NCI-H187 treated with DMSO at 0.1 percent for 48 hours (cell line): ENCODE measurements at places on chromosomes 5 and 9.

DNA sequence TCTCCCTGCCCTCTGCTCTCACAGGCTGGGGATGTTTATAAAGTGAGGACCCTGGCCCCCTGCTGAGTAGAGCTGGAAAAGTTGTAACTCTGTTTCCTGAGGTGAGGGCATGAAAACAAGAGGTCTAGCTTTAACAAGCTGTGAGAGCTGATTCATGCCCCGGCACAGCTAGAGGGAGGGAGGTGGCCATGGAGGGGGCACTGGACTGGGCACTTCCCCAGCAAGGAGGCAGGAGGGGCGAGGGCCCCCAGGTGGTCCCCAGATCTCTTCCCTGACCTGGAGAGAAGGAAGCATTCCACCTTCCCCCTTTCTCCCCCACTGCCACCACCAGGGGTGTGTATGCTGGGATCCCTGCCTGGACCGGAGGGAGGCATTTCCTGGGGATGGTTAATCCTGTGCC lies at the start of gene MSMP:
Gene MSMP, minus strand, starts transcription at position 13 of the 400 bp plus-strand sequence. CDS start 147 bp downstream, outside the sequence.
- DNase-seq = no peak

DNA sequence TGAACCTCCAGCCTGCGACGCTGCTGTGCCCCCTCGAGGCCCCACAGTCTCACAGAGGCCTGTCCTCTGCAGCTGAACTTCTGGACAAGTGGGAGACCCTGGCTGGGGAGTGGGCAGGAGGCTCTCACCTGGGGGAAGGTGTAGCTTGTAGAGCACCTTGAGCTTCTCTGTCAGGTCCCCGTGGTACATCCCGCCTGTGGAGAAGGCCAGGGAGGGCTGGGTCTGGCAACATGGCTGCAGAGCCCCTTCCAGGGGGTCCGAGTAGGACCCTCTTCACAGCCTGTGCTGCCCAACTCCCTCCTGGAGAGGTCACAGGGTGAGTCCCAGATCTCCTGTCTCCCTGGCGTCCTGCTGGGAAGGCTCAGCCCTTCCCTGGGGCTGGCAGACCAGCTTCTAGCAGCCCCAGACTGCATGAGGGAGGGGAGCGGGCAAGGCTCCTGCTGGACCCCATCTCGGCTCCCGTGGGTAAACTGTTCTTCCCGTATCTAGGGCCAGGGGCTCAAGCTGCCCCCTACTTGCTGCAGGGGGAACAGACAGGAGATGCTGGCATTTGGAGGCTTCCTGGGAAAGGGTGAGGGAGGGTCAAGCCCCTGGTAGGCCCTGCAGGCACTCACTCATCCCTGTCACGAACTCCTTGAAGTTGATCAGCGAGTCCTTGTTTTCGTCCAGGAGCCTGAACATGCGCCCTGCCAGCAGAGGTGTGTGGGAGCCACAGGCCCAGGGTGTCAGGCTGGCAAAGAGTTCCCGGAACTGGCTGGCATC lies 11.2 kb upstream of the MRNIP start:
- no peak for DNase-seq

GRCh38 chr5:135391116-135391868 lies 7.7 kb downstream of the MACROH2A1 start:
- no peak for DNase-seq

- DNase-seq = no peak
Observed at GRCh38 chr5:53445569-53445968, 34.9 kb upstream of the FST start.

- DNase-seq = no peak
Observed at GRCh38 chr5:159682623-159683022, 233.7 kb upstream of the ADRA1B start.

GRCh38 chr9:106936680-106937079 lies 73.7 kb downstream of the ZNF462 start:
- DNase-seq = no peak

- no peak for DNase-seq
Observed at GRCh38 chr5:66565878-66566277, 30.3 kb upstream of the MAST4 start.

DNA sequence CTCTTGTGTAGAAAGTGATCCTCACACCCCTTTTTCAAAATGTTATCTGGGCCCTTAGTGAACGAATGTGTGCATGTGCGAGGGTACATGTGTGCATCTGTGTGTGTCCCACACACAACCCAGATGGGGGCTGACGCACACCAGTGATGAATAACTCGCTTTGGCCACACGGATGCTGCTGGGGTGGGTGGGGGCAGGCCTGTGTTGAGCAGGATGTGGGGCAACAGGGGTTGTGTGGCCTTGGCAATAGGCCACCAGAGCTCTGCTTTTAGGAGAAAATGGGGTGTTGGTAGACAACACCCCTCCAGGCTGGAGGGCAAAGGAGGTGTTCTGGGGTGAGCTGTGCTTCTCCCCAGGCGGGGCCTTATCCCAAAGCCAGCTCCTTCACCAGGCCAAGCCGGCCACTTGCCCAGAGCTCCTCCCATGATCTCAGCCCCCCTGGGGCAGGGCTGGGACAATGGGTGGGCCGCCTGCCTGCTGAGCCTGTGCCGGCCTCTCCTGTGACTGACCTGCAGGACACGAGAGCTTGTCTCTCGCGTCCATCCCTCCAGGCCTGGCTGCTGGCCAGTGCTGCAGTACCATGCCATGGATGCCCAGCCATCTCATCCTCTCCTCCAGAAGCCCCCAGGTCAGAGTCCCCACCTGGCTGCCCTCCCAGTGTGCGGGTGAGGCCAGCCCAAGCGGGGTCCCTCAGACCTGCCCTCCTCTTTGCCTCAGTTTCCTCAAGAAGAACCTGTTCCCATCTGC lies 1.7 kb downstream of the DBN1 start:
- DNase-seq = no peak

DNA sequence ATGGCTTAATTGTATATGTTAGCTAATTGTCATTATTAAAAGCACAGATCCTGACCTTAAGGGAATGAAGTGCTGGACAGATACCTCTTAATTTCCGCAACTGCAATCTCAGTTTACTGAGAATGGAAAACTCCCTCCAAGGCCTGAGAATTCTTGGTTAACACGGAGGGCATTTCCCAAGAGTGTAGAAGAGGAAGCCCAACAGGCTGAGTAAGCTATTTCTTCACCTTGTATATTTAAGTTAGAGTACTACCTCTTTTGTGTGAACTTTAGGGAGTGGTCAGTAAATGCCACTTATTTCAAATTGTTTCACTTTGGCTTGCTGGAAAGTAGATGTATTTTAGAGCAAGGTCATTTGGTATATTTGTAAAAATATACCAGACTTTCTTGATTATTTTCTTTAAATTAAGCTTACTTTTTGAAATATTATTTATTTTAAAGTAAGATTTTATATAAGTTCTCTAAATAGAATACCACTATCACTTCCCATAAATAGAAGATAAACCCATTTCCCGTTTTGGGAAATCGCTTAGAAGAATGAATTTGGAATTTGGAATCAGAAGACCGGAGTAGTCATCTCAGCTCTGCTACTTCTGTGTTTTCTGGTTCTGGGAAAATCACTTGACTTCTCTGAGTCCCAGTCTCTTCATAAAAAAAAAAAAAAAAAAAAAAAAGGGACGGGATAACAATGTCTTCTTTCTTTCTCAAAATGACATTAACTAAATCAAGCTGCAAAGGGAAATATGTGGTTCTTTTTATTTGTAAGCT lies 26.0 kb upstream of the C9orf72 start:
- DNase-seq = no peak

DNA sequence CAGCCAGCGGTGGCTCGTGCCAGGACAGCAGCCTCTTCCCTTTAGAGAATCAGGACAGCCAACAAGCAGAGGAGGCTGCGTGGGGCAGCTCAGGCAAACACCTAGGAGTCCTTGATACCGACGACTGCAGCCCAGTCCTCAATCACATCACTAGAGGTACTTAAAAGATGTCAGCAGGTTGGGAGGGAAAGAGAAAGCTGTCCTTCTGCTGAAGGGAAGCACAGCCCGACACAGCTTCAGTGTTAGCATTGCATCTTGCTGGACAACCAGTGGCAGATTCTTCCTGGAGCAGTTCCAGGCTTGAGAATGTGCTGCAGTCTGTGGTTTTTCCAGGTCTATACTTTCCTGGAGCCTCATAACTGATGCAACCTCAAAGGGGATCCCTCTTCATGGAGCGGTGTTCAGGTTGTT lies 230.5 kb downstream of the SYK start:
- DNase-seq = no peak

DNA sequence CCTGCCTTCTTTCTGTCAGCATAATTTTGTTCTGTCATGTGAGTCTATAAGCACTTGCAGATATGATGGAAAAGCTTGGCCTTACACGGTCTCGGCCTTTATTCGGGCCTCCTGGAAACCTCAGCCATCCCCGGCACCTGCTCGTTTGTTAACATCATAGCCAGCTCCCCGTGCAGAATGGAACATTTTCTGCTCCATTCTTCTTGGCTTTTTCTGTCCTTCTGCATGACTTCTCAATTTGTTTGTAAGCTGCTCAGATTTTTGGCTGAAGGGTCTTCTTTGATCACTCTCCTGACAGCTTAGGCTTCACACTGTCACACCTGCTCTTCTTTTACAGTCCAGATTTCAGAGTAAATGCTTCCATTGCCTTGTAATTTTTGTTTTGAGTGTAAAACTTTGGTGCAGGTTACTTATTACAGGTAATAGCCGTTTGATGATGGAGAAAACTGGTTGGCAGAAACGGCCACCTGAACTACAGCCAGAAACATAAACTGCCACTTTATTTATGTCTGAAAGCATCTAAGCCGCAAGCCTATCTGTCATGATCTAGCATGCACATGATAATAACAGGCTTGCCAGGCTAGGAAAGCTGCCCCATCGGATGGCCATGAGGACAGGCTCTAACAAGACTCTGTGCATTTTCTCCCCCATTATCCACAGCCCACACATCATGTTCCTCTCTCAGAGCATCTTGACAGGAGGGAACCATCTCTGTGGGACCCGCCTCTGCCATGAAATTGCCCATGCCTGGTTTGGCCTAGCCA lies 197.0 kb downstream of the AOPEP start:
- DNase-seq = no peak

- DNase-seq = no peak
Observed at GRCh38 chr9:26870292-26870691, 22.3 kb downstream of the CAAP1 start.

DNA sequence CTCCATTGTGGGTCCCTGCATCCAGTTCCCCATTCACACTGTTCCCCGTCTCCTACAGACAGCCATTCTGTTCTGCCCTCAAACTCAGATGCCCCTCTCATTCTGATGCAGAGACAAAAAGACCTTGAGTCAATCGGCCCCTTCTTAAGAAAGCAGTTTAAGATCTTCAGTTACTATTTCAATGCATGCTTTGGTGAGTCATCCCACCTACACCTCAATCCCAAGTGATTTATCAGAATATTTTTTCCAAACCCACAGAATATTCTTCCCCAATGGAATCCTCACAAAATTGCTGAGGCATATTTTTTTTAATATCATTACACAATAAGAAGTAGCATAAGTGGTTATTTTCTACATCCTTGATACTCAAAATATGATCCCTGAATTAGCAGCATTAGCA lies 92.4 kb upstream of the SLC1A1 start:
- no peak for DNase-seq

- DNase-seq = no peak
Observed at GRCh38 chr9:21686738-21687137, 115.7 kb upstream of the MTAP start.

GRCh38 chr9:84323858-84324257 lies 16.7 kb downstream of the SLC28A3 start:
- DNase-seq = no peak

GRCh38 chr9:96305171-96305570 lies 3.2 kb upstream of the HSD17B3 start:
- no peak for DNase-seq

DNA sequence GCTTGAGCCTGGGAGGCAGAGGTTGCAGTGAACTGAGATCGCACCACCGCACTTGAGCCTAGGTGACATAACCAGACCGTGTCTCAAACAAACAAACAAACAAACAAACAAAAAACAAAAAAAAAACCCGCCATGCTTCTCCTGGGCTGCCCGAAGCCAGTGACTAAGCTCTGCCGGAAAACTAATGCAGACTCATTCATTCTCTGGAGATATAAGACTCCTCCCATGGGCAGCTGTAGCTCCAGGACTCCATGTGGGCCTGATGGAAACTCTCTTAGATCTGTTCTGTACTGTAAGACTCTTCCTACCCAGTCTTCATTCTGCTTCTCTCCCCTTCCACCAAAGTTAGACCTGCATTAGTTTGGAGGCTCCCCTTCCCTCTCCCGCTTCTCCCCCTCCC lies 11.1 kb downstream of the GLDC start:
- DNase-seq = no peak

GRCh38 chr9:4108754-4109465 lies 191.0 kb downstream of the GLIS3 start:
- no peak for DNase-seq

GRCh38 chr5:102663749-102664530 lies 91.2 kb upstream of the PAM start:
- DNase-seq = no peak

DNA sequence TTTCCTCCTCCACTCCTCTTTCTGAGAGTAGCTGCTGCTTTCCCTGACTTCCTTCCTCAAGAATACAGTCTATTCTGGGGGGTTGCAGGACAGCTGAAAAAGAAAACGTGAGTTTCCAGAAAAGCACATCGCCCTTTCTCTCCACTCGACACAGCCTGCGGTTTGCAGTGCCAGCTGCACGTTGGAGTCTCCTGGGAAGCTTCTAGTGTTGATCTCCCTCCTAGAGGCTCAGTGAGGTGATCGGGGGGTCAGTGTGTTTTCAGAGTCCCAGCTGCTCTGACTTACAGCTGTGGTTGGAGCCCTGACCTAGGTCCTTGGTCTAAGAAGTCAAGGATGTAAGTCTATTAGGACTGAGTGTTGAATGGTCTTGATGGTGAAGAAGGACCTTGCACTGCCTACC lies 25.0 kb upstream of the SUSD3 start:
- DNase-seq = peak; percentile 34

GRCh38 chr5:127865273-127865672 lies 162.1 kb downstream of the CCDC192 start:
- no peak for DNase-seq

DNA sequence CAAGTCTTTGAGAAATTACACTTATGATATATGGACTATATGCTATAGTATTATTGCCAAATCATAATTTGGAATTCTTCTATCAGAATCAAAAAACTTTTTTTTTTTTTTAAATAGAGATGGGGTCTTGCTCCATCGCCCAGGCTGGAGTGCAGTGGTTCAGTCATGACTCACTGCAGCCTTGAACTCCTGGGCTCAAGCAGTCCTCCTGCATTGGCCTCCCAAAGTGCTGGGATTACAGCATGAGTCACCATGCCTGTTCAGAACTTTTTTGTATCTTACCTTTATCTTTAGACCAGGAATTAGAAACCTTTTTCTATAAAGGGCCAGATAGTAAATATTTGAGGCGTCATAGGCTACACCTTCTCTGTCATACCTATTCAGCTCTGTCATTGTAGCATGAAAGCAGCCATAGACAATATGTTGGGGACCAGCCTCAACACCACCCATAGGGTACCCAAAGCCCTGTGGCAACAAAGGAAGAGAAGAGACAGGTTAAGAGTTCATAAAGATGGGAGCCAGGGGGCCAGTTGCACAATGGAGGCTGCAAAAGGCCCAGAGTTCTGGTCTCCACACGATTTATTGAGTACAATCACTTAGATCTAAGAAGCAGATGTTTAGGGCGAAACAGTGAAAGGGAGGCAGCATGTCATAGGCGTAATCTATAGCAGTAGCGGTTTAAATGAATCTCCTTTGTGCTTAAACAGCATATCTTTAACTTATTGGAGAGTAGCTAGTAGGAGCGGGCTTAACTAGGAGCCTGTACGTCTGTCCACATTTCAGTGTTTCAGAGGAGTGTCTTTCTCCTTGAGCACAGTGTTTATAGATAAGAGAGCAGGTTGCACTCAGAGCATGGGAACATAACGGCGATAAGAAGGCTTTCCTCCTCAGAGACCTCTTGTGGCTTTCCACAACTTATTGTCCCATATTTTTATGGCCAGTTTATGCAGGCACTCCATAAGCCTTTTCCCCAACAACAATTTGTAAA lies 12.5 kb downstream of the ECM2 start:
- DNase-seq = no peak
